ENCODE measurements at places on chromosomes 1 and 21.

DNA sequence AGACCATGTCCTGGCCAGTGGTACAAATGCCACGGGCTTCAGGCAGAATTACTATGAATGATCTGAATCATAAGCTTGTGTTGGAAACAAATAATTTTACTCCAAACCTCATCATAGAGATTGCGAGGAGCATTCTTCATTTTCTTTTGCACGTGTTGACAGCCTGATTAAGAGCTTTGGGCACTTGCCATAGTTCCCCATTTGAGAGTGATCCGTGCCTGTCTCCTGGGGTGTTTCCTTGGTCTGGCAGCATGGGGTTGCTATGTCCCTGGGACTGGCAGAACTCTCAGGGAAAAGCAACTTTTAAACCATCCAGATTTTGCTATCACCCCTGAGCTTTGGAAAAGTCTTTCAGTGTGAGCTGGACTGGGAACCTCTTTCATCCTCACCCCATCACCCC lies 54.3 kb upstream of the KCNJ6 start:
- no peak for DNase-seq

DNA sequence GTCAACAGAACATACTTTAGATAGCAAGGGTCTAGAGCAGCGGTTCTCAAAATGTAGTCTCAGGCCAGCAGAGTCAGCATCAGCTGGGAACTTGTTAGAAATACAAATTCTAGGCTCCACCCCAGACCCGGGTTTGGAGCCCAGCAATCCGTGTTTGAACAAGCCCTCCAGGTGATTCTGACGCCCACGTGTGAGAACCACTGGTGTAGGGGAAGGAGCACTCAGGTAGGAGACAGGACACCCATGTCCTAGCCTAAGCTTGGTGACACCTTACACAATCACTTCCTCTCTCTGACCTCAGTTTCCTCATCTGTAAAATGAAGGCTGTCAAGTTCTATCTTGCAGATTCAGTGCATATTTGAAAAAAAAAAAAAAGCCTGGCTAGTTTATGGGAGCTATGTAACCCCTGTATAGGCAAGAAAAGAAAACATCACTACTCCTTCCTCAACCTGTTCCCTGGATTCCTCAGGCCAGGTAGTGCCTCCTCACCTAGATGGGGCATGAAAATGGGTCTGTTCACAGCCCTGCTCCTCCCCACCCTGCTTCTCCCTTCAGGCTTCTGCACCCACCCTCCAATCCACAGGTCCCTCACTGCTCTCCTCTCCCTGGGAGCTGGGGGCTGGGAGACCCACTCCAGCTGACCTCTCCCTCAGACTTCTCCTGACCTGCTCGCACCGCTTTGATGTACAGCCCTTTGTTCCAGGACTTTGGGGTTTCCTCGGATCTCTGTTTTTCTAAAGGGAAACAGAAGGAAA lies 7.1 kb upstream of the PHLDA3 start:
- DNase-seq = no peak

DNA sequence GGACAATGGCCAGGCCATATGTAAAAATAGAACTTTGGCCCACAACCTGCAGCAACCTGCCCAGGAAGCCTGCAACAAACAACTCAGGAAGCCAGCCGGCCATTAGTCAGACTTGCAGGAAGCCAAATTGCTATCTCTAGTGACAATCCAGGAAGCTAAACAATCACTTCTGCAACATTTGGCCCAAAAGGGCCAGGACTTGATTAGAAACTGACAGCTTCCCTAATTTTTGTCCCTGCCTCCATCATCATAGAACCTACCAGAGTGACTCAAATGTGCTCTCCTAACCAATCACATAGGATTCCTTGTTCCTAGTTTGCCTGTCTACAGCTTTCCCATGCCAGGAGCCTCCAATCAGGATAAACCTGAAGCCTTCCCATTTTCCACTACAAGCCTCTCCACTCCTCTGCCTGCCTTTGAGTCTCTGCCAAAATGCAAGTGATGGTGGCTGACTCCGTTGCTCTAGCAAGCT lies 639.3 kb downstream of the PTPRU start:
- DNase-seq = no peak

DNA sequence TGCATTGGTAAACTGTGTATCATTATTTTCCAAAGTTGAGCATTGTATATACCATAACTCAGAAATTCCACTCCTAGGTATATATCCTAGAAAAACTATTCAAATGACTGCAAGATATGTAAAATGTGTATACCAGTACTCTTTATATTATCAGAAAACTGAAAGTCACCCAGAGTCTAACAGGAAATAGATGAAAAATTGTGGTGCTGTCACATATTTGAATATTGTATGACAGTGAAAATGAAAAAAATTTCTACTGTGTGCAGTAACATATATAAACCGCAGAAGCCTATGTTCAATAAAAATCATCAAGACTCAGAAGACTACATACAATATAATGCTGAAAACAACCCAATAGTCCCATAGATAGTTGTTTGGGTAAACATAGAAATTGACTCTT lies 74.4 kb upstream of the LYPLAL1 start:
- DNase-seq = no peak

- no peak for DNase-seq
Measured at GRCh38 chr1:202471246-202471645, 122.7 kb downstream of the PPP1R12B start.

DNA sequence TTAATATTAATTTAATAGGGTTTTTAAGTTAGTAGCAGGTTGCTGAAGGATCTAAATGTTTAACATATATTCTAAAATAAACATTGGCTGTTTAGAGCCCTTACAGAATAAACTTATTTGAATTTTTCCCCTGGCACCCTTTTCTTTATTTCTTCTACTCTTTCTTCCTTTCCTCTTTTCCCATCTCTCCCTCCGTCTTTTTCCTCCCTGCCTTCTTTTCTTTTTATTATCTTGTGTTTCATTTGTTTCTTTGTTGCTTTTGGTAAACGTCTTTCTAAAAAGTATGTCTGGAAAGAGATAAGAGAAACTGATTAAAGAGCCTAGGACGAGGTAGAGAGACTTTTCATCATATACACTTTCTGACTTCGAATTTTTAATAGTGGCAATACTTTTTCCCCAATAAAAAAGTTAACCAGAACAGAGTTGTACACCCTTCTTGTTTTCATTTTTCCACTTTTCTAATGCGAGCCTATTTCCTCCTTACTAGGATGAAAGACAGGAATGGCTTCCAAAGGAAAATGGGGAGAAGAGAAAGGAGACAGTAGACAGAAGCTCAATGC lies 39.5 kb upstream of the ATF3 start:
- no peak for DNase-seq

GRCh38 chr1:39957299-39958015 lies 2.5 kb downstream of the MFSD2A start:
- no peak for DNase-seq

GRCh38 chr1:225627304-225627947 lies 25.5 kb downstream of the ENAH start:
- no peak for DNase-seq

GRCh38 chr1:17425806-17426600 lies 13.5 kb downstream of the RCC2 start:
- no peak for DNase-seq

GRCh38 chr1:30704271-30704670 lies 19.1 kb downstream of the MATN1 start:
- DNase-seq = peak; percentile 73

- DNase-seq = peak; percentile 38
Measured at GRCh38 chr1:13808729-13809131, 108.7 kb downstream of the PRDM2 start.

GRCh38 chr1:201050515-201051277 lies 27.2 kb upstream of the KIF21B start:
- DNase-seq = no peak

GRCh38 chr1:186689376-186689775 lies 9.2 kb upstream of the PTGS2 start:
- no peak for DNase-seq

GRCh38 chr1:43235451-43236121 lies 34.2 kb upstream of the TMEM125 start:
- DNase-seq = no peak

DNA sequence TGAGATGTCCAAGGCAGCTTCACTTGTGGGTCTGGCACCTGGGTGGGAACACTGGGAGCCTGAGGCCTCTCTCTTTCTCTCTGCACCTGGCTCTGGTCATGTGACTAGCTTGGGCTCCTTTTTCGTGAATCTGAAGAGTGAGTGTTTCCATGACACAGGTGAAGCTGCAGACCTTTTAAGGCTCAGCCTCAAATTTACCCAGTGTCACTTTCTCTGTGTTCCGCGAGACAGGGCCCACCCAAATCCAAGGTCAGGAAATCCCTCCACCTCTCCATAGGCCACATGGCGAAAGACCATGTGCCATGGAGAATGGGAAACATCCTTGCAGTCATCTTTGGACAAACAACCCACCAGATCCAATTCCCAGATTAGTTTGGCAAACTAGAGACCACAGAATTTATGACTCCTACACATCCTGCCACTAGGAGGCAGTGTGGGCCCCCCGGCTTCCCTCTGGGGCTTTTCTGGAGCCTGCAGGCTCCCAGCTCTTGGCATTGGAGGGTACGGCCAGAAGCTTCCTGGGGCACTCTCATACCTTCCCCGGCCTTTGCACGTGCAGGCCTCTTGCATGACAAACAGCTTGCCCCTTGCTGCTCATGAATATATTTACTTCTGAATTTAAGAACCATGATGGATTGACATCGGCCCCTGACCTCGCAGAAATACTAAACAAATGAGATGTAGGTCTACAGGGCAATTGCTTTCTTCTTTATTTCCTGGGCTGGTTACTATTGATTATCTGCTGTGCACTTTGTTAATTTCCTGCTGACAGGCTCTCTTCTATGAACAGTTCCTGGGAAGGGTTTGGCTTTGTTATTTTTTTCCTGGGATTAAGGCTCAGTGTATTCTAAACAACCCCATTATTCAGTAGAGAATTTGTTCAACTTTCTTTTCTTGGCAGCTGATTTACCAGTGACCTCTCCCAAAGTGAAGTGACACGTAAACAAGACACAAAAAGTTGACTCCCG lies 180.7 kb downstream of the KAZN start:
- DNase-seq = no peak

DNA sequence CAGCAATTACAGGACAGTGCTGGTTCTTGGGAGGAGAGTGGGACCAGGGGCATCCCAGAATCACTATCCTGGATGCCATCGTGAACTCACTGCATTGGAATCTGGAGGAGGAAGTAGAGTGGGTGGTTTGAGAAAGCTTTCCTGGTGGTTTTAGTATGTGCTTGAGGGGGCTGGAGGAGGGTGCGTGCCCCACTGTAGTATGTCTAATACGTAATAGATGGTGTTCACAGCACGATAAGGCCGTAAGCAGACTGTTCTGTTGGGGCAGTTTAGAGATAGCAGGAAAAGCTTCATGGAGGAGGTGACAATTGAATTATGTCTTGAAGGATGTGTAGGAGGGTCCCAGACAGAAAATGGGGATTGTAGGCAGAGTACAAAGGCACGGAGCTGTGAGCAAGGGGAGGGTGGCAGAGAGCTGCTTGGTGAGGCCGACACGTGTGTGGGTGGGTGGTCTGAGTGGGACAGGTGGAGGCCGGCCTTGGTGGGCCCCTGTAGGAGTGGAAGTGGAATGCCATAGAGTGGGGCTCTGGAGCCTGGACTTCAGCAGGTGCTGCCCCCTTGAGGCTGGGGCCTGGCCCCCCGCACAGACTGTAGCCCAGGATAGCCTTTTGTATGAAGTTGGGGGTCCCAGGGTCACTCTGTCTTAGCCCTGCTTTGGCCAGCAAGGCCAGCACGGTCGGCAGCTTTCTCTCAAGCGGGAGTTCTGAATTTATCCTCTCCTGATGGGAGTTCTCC lies 37.0 kb downstream of the IL6R start:
- no peak for DNase-seq

GRCh38 chr1:67390041-67390887 lies 39.9 kb downstream of the SERBP1 start:
- DNase-seq = no peak

DNA sequence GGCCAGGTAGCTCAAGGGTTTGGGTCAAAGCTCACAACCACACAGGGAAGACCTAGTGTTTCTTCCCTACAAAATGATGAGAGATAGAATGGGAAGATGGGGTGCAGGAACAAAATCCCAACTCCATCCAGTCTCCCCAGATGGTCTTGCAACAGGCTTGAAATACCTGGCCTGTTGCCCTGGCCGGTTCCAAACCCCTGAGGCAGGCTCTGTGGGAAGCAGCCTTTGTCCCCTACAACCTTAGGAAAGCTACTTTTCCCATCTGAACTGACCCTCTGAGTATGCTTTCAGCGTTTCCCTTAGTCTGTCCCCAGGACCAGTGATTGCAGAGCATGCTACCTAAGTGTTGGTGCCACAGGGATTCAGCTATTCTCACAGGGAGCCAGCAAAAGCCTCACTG lies 104.0 kb downstream of the GDAP2 start:
- DNase-seq = no peak

GRCh38 chr1:247373721-247374141 lies 42.1 kb upstream of the ZNF496 start:
- peak; percentile 60 for DNase-seq

DNA sequence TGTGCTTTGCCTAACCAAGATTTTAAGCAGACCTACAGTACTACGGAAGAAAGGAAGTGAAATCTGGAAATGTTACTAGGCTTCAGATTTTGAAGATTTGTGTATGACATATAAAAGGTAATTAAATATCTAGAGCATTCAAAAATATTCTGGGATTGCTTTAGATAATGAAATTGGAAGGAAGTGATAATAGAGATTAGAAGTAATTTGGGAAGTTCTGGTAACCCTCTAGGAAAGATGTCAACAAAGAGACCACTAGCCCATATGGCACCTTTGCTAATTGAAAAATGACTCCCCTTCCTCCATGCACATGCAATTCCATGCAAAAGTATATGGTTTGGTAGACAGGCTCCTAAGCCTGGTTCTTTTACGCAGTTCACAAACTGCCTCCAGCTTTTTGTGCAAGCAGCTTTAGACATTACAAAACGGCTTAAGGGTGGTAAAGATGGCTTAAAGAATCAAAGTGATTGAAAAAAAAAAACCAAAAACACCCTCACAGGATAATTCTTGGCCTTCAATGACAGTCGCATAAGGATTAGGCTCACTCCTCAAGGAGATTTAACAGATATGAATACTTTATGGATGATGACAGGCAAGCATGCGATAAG lies 81.8 kb downstream of the LRRC7 start:
- DNase-seq = no peak

- no peak for DNase-seq
Measured at GRCh38 chr1:222325506-222325905, 222.4 kb downstream of the HHIPL2 start.

DNA sequence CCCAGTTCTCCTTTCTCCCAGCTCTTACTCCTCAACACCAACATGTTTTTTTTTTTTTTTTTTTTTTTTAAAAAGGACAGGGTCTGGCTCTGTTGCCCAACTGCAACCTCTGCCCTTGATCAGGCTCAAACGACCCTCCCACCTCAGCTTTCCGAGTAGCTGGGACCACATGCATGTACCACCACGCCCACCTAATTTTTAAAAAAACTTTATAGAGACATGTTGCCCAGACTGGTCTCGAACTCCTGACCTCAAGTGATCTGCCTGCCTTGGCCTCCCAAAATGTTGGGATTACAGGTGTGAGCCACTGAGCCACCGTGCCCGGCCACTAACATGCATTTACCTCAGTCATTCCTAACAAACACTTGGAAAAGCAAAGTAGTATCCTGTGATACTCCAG lies 31.1 kb upstream of the FOXE3 start:
- no peak for DNase-seq

GRCh38 chr1:87113313-87113712 lies 198.9 kb downstream of the HS2ST1 start:
- no peak for DNase-seq

- DNase-seq = no peak
Measured at GRCh38 chr1:163063143-163063542, 6.0 kb upstream of the RGS4 start.
